ENCODE measurements at places on chromosomes 6 and 20.

DNA sequence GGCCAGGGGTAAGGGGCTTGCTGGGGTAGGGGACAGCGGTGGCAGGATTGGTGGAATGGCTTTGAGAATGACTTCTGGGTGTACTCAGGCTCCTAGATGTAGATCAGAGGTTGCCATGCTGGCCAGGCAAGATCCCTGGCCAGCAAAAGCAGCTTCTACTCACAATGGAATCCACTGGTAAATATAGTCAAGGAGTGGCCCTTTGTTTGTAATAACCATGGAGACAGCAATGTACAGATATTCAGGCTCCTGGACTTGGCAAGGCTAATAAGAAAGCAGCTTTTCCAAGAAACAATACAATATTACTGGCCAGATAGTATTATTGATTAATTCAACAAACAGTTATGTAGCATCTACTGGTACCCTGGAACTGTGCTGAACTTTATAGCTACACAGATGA, 37.9 kb downstream of the CDH26 start:
- DNase-seq: no peak

- no peak for DNase-seq
These were observed 21.8 kb downstream of the SYNDIG1 start for GRCh38 chr20:24491041-24491756.

GRCh38 chr6:121020656-121021055, 313.6 kb downstream of the TBC1D32 start:
- DNase-seq: no peak

GRCh38 chr6:161370880-161371279, 97.0 kb upstream of the AGPAT4 start:
- peak; percentile 37 for DNase-seq

- DNase-seq: no peak
These were observed 70.6 kb downstream of the AFG1L start for GRCh38 chr6:108365478-108365877.

DNA sequence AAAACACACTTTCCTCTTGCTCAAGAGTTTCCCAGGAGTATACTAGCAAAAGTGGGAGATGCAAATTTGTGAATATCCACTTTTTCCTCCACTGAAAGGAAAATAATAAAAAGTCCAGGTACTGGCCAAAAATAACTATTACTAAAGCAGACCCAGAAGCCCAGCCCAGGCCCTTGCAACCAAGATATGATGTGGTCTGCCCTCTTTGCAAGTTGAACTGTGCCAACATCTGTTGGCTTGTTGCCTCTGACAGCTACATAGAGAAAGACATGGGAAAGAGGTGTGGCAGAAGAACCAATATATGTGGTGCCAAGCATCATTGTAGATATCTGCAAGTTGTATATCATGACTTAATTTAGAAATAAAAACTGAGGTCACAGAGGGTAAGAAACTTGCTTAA, 78.4 kb upstream of the JAG1 start:
- DNase-seq: no peak

GRCh38 chr20:50810063-50810462, 15.2 kb downstream of the BCAS4 start:
- no peak for DNase-seq

- DNase-seq: no peak
These were observed 13.9 kb downstream of the GCM1 start for GRCh38 chr6:53134601-53135235.

- DNase-seq: no peak
These were observed 132.7 kb downstream of the EDN1 start for GRCh38 chr6:12422848-12423247.

DNA sequence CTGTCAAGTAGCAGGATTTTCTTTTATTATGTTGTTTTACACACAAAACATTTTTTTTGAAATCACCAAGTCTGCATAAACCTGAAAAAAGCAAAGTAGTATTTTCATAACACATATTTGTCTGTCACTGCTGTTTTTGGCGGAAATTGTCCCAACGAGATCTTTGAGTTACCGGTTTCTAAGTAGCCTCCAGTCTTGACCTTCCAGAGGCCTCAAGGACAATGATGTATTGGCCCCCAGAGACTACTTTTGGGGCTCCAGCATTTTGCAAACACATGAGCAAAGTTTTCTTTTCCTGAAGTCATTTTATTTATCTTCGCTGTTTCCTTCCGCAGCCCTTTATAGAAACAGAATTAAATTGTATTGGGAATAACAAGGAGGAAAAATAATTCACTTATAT, 862.6 kb downstream of the KIF16B start:
- DNase-seq: no peak

- no peak for DNase-seq
These were observed 208.8 kb upstream of the PLCB4 start for GRCh38 chr20:8860011-8860495.

DNA sequence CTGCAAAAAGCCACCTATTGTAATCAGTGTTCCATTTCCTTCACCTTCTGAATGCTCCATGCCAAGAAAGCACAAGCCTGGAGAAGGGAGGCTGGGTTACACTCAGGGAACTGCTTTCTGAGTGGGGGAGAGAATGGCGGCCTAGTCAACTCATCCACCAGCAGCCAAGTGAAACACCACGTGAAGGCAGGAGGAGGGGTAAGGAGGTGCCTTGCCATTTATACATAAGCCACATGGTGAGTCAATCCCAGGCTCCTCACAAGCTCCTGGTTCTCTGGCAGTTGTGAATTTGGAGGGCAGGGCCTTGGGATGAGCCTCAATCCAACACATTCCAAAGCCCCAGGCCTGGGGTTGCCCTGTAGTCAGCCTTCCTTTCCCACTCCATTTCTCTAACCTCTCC, 149.4 kb downstream of the CD24 start:
- DNase-seq: no peak

DNA sequence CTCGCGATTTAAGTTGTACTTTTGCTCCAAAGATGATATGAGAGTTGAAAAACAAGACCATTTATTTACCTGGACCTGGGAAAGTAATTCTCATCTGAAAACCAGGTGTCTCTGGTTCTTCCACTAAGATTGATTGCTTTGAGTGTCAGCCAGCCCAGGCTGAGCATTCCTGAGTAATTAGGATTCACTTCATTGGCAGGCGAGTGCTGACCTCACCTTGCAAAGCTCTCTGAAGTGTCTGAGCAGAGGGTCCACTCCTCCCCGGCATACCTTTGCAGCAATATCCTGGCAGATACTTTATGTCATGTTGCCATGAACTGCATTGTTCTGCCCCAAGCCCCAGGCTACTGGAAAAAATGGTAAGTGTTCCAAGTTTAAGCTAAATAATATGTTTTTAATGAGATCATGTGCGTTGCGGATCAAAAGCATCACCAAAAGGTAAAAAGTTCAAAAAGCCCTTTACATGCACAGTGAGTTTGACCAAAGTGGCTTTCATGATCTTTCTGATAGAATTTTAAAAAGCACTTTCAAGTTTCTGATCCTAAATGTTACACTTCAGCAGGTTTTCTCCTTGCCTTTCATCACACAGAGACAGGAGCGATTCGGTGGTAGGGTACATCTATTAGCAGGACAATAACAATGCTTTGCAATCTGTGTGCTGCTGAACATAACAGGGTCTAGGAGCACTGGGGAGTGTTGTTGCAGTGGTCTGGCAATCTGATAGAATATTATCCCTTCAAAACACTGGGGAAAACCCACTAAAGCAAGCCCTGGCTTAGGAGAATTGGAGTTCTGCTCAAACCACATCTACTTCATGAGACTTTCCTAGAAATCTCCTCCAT, 127.8 kb upstream of the EEF1E1 start:
- DNase-seq: no peak

DNA sequence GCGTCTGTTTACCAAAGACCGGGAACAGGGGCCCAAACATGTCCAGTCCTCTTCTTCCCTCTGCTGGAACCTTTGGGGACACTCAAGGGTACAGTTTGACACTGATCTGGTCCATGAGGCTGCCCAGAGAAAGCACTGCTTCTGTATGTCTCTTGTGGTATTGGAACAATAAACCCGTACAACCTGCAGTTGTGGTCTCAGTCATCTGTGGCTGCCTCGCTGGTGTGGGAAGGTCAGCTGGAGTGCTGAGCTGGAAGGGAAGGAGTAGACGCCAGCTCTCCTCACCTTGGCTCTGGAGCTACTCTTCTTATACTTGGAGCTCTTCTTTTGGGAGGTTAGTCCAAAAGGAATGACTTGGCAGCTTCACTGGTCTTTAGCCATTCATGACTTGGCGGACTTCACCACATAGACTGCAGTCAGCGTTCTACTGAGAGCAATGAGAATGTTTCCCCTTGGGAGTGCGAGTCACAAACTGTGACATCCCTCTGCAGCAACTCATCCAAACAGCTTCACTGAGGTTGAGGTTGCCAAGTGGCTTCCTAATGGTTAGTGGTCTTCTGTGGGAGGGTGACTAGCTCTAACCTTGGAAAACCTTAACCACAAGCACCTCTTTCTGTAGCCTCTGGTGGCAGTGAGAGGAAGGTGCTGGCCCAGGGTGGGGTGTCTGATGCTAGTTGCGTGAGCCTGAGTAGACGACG, 81.2 kb downstream of the ASXL1 start:
- DNase-seq: no peak

GRCh38 chr6:6248651-6249050, 71.8 kb downstream of the F13A1 start:
- DNase-seq: no peak

GRCh38 chr6:28443112-28443773, at the start of gene ZSCAN23:
ZSCAN23 (minus strand) TSS chr6:28443491; CDS start chr6:28436266, 7,225 bp downstream.
- peak; percentile 79 for DNase-seq

All from DMS153 (cell line).